ENCODE measurements at places on chromosomes 3 and 15.
A peak's percentile ranks its signal among the peaks of the same experiment; 100 is the strongest.

- DNase-seq: no peak
Observed at GRCh38 chr3:196694202-196694638, 17.8 kb downstream of the CEP19 start.

- no peak for DNase-seq
Observed at GRCh38 chr3:102084704-102085103, 235.4 kb downstream of the NFKBIZ start.

DNA sequence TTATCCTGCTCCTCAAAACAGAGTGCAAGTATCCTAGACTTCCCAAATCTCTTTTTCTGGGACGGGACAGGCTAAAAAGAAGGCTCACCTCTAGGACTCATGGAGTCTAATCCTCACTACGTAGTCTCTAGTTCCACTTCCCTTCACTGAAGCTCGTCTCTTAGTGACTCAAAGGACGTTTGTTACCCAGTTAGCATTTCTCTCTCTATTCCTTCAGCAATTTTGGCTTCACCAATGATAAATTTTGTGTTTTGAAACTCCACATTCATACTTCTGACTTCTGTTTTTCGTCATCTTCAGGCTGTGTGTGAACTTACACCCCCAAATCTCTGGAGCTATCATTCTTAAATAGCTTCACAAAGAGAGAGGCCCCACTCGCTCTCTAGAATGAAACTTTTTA, 627.1 kb downstream of the NAALADL2 start:
- DNase-seq: no peak

- no peak for DNase-seq
Observed at GRCh38 chr15:55257938-55258337, 31.7 kb downstream of the RAB27A start.

DNA sequence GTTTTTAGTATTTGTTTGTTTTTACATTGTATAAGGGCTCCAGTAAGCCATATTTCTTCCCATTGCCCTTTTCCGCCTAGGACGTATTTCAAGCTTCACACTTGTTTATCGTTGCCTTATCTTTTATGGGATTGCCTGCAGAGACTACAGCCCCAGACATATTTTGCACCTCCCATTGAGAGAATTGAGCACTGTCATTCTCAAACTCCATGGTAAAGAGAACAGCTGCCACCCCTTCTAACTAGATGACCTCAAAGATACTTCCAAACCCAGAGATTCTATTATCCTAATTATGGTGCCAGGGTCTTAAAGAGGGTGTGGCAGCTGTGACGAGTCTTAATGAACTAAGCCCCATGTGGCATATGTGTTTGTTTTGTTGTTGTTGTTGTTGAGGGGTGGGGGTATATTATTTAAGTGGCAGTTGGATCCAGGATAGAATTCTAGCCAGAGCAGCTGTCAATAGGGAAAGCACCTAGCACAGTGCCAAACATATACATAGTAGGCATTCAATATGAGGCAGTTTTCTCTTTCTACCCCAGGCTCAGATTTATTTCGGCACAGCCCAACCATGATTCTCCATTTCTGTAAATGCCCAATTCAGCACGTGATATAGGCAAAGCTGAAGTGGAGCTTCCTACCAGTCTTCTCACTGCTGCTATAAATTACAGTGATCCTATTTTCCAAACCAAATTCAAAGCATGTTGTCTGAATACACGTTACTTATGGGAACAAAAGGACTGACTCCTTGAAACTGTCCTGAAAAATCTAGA, 932 bp upstream of the TP53BP1 start:
- no peak for DNase-seq

- DNase-seq: peak; percentile 34
Observed at GRCh38 chr15:81724536-81724935, 321.3 kb downstream of the MEX3B start.

DNA sequence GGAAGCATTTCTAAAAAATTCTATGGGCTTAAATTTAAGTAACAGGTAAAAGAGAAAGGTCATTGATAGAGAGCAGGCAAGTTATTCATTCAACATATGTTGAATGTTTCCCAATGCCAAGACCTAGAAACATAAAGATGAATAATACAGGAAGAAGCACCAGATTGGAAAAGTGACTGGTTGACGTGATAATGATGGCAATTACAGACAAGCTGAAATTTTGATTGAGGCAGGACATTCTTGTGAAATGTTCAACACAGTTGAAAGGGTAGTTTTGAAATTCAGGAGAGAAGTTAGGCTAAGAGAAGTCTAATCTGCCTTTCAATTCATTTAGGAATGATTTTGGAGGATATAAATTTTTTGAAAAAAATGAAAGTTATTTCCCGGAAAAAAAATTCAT, 536.3 kb upstream of the NAALADL2 start:
- no peak for DNase-seq

GRCh38 chr15:65346856-65347598, 30.8 kb downstream of the IGDCC3 start:
- DNase-seq: no peak

DNA sequence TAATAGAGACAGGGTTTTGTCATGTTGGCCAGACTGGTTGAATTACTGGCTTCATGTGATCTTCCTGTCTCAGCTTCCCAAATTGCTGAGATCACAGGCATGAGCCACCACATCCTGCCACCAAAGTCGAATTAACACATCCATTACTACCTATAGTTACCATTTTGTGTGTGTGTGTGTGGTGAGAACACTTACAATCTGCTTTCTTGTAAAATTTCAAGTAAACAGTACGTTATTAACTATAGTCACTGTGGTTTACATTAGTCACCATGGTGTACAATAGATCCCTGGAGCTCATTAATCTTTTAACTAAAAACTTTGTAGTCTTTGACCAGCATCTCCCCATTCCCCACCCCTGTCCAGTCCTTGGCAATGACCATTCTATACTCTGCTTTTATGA, 270.0 kb downstream of the NAALADL2 start:
- DNase-seq: no peak

DNA sequence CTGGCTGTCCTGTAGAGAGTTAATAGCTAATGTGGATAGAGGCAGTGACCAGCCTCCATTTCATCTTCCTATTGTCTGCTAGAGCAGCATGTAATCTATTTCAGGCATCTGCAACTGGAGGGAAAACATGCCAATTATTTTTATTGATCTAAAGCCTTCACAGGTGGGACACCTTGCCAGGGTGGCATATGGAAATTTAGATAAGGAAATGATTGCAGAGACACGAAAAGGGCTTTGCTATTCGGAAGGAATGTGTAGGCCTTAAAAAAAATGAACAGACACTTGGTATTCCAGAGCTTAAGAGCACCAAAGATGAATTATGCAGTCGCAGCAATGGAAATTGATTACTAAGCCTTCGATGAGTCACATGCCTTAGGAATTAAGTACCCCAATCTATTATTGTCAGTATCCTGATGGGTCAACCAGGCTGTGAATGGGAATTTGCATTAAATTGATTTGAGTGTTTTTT, 454.7 kb downstream of the SQOR start:
- DNase-seq: no peak

DNA sequence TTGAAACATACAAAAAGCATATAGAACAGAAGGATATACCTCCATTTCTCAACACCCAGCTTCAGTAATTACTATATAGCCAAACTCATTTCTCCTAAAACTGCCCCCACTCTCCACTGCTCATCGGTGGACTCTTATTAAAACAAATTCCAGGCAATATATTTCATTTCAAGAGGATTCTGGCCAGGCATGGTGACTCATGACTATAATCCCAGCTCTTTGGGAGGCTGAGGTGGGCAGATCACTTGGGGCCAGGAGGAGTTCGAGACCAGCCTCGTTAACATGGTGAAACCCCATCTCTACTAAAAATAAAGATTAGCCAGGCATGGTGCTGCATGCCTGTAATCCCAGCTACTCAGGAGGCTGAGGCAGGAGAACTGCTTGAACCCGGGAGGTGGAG, 40.9 kb downstream of the SNX4 start:
- no peak for DNase-seq

GRCh38 chr3:115275896-115276295, 128.8 kb upstream of the ZBTB20 start:
- DNase-seq: no peak

GRCh38 chr3:130772129-130772528, 25.5 kb upstream of the PIK3R4 start:
- DNase-seq: no peak

DNA sequence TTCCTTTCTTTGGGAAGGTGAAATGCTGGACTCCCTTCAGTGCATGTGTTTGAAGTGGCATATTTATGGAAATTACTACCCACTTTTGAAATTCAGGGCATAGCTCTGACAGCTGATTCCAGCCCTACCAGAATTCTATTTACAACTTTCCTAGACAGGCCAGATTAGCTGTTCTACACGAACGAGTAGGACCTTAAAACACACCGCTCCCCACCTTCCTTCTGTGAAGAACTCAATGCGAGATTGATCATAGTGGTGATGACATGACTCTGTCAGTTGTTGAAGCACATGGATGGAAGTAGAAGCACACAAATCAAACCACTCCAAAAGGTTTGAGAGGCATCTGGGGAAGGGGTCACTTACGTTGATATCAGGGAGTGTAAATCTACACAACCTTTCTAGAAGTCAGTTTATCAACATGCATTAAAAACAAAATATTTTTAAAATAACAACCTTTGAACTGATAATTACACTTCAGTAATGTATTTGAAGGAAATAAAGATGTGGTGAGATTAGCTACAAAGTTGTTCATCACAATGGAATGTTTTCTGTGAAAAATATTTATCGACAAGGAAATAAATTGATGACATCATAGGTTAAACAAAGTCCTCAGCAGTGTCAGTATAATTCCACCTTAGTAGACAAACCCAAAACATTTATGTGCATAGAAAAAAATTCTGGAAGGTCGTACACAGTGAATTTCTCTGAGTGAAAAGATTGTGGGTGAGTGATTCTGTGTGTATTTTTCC, 29.8 kb downstream of the RARB start:
- DNase-seq: no peak

DNA sequence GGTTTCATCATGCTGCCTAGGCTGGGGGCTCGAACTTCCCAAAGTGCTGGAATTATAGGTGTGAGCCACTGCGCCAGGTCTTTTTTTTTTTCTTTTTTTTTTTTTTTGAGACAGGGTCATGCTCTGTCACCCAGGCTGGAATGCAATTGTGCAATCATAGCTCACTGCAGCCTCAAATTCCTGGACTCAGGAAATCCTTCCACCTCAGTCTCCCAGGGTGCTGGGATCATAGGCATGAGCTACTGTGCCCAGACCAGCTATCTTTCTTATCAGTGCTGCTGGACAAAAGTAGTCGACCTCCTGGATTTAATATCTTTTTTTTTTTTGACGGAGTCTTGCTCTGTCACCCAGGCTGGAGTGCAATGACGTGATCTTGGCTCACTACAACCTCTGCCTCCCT, 60.8 kb downstream of the TFDP2 start:
- no peak for DNase-seq

GRCh38 chr3:126477061-126477380, 1.3 kb upstream of the ZXDC start:
- no peak for DNase-seq

- no peak for DNase-seq
Observed at GRCh38 chr3:188468662-188469061, 314.7 kb downstream of the LPP start.

- no peak for DNase-seq
Observed at GRCh38 chr15:79311901-79312553, 1.1 kb downstream of the TMED3 start.

DNA sequence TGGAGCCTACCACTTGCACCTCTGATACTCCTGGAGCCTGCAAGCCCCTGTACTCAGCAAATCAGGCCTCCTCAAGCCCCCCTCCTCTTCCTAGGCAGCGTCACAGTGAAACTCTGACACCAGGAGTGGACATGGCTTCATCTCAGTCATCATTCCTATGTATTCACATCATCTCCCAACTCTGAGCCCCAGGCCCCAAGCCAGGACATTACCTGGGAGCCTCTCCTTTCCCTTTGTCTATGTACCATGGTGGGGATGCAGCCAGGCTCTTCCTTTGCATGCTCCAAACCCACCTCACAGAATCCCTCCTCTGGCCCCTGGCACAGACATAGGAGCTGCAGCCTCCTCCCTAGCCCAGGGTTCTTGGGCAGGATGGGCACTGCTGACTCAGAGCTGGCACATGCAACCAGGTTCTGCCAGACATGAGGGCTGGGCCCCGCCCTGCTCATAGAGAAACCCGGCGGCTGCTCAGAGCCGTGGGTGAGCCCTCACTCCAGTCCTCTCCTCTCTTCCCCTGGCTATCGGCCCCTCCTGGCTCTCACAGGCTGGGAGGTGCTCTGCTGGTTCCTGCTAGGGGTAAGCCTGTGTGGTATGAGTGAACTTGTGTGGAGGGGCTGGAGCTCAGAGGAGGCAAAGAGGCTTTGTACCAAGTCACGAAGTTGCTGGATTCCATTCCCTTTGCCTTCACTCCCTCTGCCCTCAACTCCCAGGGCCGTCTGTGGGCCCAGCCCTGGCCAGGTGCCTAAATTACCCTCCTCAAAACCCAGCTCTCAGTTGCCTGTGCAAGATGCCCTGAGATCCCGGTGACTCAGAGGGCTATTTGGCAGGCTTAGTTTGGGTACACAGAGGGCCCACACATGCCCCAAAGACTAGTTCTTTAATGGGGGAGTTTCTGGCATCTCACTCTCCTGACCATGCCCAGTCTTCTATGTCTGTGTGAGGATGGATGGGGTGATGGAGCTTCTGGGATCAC, 1.9 kb upstream of the PLCD1 start:
- DNase-seq: no peak

DNA sequence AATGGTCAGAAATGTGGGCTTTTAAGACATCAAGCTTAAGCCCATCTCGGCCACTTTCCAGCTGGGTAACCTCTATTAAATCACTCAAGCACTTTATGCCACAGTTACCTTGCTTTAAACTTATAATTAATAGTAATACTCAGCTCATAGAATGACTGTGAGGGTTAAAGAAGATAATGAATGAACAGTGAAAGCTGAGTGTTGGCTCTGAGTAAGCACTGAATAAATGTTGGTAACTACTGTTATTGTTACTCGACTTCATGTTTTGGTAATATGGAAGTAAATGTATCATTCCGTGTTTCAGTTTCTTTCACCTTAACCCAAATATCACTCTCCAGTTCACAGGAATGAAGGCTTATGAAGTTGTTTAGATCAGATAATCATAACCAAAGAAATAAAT, 23.9 kb upstream of the OSTN start:
- DNase-seq: no peak

- DNase-seq: no peak
Observed at GRCh38 chr3:178043084-178043483, 493.2 kb upstream of the KCNMB2 start.

GRCh38 chr3:9230596-9230995, 18.9 kb downstream of the SRGAP3 start:
- no peak for DNase-seq

- no peak for DNase-seq
Observed at GRCh38 chr15:92243227-92243626, 150.5 kb upstream of the ST8SIA2 start.

GRCh38 chr3:195065142-195065863, 205.7 kb downstream of the XXYLT1 start:
- DNase-seq: no peak

GRCh38 chr15:85771271-85771670, 23.5 kb downstream of the KLHL25 start:
- no peak for DNase-seq
